Fibroblast of skin of left biceps (primary cell): ENCODE measurements at places on chromosomes 1 and 21.
A peak's percentile ranks its signal among the peaks of the same experiment; 100 is the strongest.

- DNase-seq, result peak; percentile 27
These were observed 34.1 kb downstream of the DDX20 start for GRCh38 chr1:111789666-111790316.

DNA sequence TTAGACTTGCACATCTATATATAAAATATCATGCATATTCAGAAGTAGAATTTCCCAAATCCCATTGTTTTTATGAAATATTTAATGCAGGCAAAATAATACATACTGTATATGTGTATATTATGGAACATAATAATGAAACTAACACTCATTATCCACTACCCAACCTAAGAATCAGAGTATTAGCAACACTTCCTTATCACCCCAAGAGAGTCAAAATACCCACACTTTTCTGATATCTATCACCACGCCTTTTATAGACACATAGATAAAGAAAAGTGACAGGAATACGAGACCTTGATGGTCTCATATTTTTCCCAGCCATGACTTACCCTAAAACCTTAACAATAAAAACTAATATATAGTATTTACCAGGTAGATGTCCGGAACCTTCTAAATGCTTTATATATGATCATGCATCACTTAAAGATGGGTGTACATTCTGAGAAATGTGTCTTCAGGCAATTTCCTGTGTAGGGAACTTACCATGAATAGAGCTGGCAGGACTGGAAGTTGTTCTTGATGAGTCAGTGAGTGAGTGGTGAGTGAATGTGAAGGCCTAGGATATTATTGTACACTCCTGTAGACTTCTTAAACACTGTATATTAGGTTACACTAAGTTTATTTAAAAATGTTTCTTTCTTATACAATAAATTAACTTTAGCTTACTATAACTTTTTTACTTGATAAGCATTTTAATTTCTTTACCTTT is 45.5 kb downstream of the TNFSF4 start:
- no peak for DNase-seq

DNA sequence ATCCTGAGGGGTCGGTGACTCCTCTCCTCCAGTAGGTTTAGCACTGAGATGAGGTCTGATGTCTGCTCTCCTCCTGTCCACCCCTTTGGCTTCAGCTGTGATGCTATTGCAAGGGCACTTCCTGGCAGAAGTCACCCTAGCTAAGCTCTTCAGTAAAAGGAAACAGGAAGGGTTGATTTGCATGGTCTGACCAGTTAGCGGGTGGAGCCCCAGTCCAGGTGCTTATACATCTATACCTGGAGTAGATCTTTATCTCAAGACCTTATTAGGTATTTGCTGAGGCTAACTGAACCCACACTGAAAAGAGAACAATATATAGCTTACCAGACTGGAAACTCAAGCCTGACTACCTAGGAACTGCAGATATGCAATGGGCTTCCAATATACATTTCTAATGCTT is 28.9 kb upstream of the NFASC start:
- DNase-seq, result no peak

DNA sequence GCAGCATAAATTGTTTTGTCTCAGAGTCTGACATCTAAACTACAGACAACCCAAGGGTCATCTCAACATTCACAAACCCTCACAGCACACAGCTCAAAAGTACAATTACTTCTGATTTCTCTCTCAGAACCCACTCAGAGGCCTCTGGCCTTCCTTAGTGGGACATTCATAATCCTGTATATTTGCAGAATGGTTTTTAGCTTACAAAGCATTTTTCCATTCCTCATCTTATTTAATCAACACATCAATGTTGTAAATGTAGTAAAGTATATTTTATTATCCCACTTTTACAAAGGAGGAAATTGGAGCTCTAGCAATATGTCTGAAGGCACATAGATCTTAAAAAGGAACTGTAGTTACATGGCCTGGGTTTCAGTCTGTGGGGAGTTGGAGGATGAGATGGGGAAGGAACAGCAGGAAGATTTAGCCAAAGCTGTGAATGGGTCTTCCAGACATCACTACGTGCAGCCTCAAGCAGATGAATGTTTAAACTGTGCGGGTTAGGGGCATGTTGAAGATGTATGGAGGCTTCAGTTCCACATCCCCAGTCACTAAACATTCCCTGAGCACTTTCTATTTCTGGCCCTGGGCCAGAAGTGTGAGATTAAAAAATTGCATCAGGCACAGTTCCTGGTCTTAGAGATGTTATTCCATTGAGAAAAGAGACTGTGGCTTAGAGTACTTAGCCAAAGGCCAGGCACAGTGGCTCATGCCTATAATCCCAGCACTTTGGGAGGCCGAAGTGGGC is 13.3 kb downstream of the AKNAD1 start:
- no peak for DNase-seq

GRCh38 chr1:245432228-245432875 is 277.6 kb downstream of the KIF26B start:
- no peak for DNase-seq

GRCh38 chr1:210757677-210758076 is 376.3 kb downstream of the KCNH1 start:
- no peak for DNase-seq

DNA sequence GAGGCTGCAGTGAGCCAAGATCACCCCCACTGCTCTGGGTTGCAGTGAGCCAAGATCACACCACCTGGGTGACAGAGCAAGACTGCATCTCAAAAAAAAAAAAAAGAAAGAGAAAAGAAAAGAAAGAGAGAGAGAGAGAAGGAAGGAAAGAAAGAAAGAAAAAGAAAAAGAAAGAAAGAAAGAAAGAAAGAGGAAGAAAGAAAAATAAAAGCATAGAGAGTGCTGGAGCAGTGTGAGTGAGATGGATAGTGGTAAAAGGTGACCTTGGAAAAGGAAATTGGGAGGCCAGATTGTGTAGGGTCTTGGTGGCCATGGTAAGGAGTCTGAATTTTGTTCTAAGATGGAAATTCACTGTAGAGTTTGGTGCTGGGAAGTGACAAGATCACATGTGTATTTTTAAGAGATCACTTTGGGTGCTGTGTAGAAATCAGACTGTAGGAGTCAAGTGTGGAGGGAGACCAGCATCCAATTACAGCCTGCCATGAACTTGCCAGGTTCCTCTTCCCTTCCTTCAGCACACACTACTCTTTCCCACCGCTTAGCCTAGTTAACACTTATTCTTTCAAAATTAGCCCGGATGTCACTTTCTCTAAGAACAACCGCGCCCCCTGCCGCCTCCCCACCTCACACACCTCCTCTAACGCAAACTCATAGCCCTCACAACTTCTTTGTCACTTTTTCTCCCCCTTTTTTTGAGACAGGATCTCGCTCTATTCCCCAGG is 17.9 kb downstream of the MTX1 start:
- DNase-seq, result no peak

GRCh38 chr1:50066806-50067205 is 41.9 kb upstream of the ELAVL4 start:
- no peak for DNase-seq

DNA sequence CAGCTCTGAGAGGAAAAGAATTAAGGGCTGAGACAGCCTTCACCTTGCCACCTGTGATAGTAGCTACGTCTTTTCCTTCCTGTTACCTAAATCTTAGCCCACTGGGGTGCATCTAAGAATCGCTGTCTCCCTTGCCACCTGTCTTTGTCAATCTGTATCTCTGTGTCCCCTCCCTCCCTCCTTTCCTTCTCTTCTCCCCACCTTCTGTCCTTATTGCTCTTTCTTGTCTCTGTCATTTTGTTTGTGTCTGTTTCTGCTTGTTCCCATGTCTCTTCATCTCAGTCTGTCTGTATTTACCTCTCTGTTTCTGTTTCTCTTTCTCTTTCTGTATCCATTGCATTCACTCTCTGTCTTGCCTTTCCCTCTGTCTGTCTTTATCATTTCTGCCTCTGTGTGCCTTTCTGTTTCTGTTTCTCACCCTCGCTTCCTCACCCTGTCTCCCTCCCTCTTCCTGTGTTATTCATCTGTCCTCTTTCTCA is 30.2 kb downstream of the SLC22A15 start:
- DNase-seq, result no peak

GRCh38 chr1:62417351-62417999 is 19.4 kb upstream of the USP1 start:
- DNase-seq, result no peak

DNA sequence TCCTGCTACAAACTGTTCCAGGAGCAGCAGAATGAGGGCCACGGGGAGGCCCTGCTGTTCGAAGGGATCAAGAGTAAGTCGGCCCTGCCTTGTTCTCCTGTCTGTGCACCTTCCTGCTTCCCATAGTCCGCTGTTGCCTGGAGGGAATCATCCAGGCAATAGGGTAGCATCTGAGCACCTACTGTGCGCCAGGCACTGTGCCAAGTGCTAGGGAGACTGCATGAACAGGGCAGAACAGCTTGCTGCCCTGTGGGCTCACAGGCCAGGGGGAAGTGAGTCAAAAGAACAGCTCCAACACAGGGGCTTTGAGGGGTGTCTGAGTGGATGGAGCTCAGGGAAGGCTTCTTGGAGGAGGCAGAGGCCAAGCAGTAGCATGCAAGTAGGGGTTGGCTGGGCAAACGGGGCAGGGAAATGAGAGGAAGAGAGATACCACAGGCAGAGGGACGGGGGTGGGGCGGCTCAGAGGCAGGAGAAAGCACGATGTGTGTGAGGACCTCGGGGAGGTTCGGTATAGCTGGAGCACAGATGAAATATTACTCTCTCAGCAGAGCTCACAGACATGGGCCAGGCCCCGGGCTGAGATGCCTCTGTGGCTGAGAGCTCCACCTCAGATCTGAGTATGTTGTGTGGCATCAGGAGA is 15.5 kb upstream of the PADI6 start:
- DNase-seq, result no peak

DNA sequence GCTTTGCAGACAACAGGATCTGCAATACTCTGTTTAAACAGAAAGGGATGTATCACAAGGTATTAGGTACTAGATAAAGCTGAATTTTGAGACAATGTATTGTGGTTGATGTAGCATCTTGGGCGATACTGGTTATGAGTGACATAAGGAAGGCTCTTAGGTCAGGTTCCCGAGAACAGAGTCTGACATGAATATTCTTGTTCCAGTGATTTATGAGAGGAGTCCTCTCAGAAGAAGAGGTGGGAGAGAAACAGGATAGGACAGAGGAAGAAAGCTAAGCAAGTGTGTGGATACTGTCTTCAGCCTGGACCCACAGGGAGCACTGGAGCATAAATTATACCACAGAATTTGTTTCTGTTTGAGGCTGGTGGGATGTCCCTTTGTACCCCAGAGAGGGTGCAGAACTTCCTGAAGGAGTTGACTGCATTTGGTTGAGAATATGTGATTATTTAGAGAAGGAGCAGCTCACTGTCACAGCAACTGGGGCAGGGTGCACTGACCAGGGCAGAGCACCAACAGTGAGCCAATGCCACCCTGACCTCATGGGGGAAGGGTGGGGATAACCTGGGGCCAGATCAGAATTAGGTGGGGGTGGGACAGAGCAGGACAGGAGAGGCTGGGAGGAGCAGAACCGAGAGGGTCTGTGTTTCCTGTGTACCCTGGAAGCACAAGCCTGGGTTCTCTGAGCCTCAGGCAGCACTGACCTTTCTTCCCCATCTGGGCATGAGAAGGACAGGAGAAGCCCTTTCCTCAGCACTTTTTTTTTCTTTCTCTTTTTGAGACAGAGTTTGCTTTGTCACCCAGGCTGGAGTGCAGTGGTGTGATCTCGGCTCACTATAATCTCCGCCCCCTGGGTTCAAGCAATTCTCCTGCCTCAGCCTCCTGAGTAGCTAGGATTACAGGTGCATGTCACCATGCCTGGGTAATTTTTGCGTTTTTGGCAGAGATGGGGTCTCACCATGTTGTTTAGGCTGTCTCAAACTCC is 36.3 kb upstream of the SLC6A9 start:
- no peak for DNase-seq

DNA sequence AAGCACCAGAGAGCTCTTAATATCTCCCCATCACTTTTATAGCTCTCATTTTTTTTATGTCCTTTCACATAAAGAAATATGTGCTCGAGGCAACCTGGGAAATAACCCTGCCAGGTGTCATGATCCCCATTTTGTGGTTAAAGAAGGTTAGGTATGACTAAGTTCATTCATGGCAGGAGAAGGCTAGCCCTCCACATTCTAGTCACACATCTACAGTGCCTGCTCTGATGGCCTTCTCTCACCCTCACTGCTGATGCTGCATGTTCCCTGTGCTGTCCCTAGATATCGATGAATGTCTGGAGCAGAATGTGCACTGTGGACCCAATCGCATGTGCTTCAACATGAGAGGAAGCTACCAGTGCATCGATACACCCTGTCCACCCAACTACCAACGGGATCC is 187.5 kb downstream of the TPR start:
- no peak for DNase-seq

DNA sequence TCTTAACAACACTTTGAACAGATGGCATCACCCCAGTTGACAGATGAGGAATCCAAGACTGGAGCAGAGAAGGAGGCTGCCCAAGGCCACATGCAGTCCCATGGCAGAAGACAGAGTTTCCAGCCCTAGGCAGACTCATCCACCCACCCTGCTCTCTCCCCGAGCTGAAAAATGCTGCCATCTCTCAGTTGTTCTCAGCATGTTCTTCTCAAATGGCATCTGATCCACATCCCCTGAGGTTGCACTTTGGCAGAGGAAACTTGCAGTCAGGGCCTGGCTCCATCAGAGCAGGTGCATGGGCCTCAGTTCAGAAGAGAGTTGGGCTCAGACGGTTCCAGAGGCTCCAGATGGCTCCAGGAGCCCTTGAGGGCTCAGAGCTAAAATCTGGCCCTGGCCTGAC is 709.4 kb downstream of the MATN1 start:
- no peak for DNase-seq

DNA sequence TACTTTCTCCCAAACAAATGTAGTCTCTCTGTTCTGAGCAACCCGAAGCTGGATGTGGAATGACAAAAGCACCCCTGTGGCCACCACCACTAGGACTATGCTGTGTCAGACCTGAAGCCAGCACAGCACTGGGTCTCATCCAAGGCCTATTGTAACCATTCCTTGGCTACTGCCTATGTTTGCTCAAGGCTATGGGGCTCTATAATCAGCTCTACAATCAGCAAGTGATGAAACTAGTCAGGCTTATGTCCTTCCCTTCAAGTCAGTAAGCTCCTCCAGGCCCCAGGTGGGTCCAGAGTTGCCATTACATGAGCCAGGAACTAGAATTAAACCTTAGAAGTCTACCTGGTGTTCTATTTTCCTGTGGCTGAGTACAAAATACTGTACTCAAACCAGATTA is 370.2 kb downstream of the TBX15 start:
- DNase-seq, result no peak

GRCh38 chr21:35333831-35334618 is 284.9 kb upstream of the RUNX1 start:
- DNase-seq, result no peak

GRCh38 chr1:226411619-226412018 is 3.7 kb upstream of the PARP1 start:
- no peak for DNase-seq
